ENCODE measurements at places on chromosomes 7 and 10. TPM values are rescaled to one million over a fixed set of nuclear protein-coding genes. Genes with fewer than 3 reads are reported as not detected.

DNA sequence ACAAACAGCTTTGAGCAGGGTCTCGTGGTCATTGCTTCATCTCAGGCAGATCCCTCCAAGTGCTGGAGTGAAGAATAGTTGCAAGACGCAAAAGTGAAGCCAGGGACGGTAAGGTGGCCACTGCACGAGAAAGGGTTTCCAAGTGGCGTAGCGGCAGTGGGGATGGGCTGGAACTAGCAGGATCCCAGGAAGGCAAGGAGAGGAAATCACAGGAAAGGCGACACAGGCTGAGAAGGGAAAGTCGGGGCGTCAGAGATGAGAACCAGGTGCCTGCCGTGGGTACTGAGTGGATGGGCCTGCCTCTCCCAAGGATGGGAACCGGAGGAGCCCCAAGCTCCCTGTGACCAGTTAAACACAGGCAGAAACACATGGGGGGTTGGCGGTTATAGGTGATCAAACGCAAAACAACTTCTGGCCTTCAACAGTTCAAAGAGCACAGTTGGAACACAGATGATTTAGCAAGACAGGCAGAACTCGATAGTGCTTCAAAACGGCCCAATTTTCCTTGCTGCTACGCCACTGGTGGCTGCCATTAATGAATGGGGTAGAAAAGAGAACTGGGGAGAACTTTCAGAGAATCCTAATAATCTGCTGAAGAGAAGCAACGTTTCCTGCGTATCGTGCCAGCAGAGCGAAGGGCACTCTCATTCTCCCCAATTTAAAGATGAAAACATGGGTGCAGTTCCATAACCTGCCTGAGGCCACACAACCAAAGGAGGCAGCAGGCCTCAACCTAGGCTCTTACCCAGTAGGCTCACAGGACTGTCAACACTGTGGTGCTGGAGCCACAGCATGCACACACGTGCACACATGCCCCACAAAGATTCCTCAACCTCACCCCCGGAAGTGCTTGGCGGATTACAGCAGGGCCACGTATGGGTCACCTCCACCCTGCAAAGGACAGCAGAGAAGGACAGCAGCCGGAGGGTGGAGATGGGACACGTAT lies 61.9 kb downstream of the MAD1L1 start:
- H3K4me1 ChIP-seq = peaks cover 22% of the 10 kb centered on the region
- no peak for DNase-seq
- H3K27ac ChIP-seq = no peak overlapping the region
- H3K36me3 ChIP-seq = peaks cover 9% of the 10 kb centered on the region
- no peak overlapping the region for H3K4me3 ChIP-seq

- no peak for DNase-seq
- H3K27me3 ChIP-seq = no peaks in the 10 kb centered on the region
- H3K4me1 ChIP-seq = no peaks in the 10 kb centered on the region
- no peaks in the 10 kb centered on the region for H3K36me3 ChIP-seq
- H3K4me3 ChIP-seq = no peak overlapping the region
These were observed 560.5 kb upstream of the POT1 start for GRCh38 chr7:125490167-125490566.

- peaks cover 7% of the 10 kb centered on the region for H3K27me3 ChIP-seq
- H3K27ac ChIP-seq = no peak overlapping the region
- H3K4me1 ChIP-seq = peaks cover 2% of the 10 kb centered on the region
- no peak for DNase-seq
- H3K36me3 ChIP-seq = no peaks in the 10 kb centered on the region
These were observed 157.3 kb upstream of the YAE1 start for GRCh38 chr7:39408906-39409305.

- peaks cover 16% of the 10 kb centered on the region for H3K4me1 ChIP-seq
- peak overlapping the region; percentile 96 for H3K27ac ChIP-seq
- DNase-seq = no peak
- H3K4me3 ChIP-seq = peak overlapping the region; percentile 97
- H3K27me3 ChIP-seq = no peaks in the 10 kb centered on the region
These were observed 122.4 kb upstream of the AFAP1L2 start for GRCh38 chr10:114526504-114527238.

- H3K4me3 ChIP-seq = no peak overlapping the region
- DNase-seq = peak; percentile 26
- H3K27me3 ChIP-seq = no peaks in the 10 kb centered on the region
- H3K4me1 ChIP-seq = peaks cover 24% of the 10 kb centered on the region
These were observed 106.2 kb downstream of the DLG5 start for GRCh38 chr10:77820349-77820748.

DNA sequence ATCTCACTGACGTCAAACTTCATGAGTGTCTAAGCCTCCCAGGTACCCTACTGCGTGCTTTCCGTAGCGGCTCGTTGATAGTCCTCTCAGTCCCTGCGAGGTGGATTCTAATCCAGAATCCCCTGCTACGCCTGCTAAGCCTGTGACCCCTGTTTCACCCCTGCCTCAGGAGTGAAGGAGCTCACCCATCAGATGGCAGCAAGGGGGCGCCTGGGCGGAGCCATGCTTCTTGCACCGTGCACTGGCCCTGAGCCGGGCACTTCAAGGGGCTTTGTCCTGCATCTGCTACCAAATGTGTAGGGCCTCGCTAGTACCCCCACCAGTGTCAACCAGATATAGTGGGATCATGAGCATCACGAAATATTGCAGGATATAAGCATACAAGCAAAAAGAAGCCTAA lies 918 bp upstream of the STRA8 start:
- H3K27ac ChIP-seq = no peak overlapping the region
- no peak for DNase-seq
- no peak overlapping the region for H3K4me3 ChIP-seq
- no peaks in the 10 kb centered on the region for H3K4me1 ChIP-seq
- H3K27me3 ChIP-seq = no peaks in the 10 kb centered on the region

DNA sequence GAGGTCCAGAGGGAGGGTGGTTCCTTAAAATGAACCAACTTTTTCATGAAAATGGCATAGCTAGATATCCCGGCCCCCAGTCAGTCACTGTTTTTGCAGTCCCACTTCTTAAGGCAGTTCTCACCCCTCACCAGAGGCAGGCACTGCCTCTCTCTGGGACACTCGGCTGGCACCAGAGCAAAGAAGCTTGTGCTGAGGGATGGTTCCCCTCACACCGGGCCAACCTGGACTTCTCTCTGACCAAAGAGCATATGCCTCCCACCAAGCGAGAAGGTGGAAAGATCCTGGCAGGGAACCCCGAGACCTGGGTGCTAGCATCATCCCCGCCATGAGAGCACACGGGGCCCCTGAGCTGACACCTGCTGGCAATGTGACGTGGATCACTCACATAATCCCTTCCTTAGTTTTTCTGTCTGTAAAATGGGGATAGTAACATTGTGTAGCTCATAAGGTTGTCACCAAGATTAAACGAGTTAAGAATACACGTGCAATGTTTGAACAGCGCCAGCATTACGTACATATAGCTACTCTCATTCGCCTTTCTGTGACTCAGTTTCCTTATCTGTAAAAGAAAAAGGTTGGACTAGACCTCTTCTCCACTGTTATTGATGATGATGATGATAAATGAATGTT lies 88.5 kb downstream of the PARP12 start:
- no peaks in the 10 kb centered on the region for H3K36me3 ChIP-seq
- H3K4me1 ChIP-seq = no peaks in the 10 kb centered on the region
- H3K27me3 ChIP-seq = peaks cover 36% of the 10 kb centered on the region
- no peak overlapping the region for H3K27ac ChIP-seq
- no peak for DNase-seq
- H3K4me3 ChIP-seq = no peak overlapping the region

DNA sequence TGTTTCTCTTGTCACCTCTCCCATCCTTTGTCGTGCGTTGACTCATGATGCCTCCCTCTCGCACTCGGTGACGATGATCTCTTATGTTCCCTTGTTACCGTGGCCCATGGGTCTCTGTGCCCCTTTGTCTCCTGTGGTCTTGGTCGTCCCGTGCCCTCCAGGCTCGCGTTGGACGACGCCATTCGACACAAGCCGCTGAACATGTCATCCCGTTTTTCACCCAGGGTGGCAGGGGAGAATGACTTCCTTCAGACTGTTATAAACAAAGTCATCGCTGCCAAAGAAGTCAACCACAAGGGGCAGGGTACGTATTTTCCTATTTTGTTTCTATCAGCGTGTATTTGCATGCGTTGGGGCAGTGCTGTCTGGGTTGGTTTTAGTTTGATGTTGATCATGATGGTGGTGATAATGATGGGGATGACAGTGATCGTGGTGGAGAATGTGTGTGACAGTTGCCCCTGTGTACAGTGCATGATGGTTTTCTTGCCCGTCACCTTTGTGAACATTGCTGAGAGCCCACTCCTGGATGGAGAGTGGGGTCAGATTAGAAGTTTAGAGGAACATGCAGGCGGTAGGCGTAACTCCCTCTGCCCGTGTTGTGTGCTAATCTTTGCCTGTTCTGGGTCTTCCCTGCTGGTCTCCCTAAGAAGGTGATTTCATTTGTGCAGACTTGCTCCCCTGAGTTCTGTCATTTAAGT lies 107.0 kb downstream of the DOCK1 start:
- H3K27me3 ChIP-seq = no peaks in the 10 kb centered on the region
- H3K36me3 ChIP-seq = peaks cover 7% of the 10 kb centered on the region
- H3K4me3 ChIP-seq = no peak overlapping the region

- DNase-seq = no peak
- no peak overlapping the region for H3K4me3 ChIP-seq
- H3K4me1 ChIP-seq = no peaks in the 10 kb centered on the region
- H3K27me3 ChIP-seq = peaks cover 6% of the 10 kb centered on the region
- no peak overlapping the region for H3K27ac ChIP-seq
- H3K36me3 ChIP-seq = no peaks in the 10 kb centered on the region
These were observed 55.2 kb downstream of the GCC1 start for GRCh38 chr7:127530148-127530547.

DNA sequence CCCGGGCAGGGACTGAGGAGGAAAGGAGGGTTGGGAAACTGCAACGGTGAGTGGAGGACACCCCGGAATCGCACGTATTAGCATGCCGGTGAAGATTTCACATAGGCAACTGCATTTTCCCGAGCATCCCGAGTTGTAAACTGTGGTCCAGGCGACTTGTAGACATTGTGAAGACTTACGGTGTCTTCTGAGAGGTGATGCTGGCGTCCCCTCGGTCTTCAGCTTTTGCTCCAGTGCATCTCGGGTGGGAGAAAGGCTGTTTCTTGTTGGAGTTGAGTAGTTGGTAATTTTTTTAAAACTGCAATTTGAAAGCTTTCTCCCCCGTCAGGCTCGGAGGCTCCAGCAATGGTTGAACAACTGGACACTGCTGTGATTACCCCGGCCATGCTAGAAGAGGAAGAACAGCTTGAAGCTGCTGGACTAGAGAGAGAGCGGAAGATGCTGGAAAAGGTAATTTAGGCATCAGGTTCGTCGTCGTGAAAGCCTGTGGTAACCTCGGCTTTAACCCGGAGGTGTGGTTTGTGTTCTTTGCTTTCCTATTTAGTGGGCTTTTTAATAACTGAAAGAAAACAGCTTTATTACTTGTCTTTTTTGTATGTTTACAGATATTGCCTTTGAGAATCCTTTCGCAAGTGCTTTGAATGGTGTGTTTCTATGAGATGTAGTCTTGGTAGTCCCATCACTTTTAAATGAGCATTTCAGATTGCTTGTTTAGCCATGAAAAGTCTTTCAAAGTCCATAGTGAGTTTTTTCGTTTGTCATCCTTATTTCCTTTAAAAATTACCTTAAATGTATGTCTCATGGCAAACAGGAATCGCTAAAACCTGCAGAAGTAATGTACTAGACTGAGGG lies 687 bp downstream of the HELLS start:
- DNase-seq = no peak
- H3K4me1 ChIP-seq = peaks cover 10% of the 10 kb centered on the region
- no peaks in the 10 kb centered on the region for H3K36me3 ChIP-seq
- no peaks in the 10 kb centered on the region for H3K27me3 ChIP-seq

DNA sequence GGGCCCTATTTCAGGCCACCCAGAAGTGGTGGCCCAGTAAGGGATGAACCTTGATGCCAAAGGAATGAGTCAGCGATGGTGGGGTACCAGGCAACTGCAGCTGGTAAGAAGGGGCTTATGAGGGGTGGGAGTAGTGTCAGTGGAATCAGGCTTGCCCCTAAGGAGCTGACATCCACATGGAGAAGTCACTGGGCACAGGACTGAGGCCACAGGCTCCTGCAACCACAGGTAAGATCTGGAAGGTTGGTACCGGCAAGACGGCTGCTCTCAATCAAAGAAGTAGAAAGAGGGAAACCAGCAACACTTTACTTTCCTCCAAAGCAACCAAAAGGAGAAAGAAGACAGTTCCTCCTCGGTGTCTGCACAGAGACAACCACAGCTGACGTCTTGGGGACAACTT lies 2.5 kb downstream of the GCK start:
- peaks cover 15% of the 10 kb centered on the region for H3K4me1 ChIP-seq
- H3K36me3 ChIP-seq = no peaks in the 10 kb centered on the region
- no peak for DNase-seq

GRCh38 chr7:101160910-101161309 lies 4.5 kb downstream of the VGF start:
- DNase-seq = no peak
- H3K36me3 ChIP-seq = peaks cover 21% of the 10 kb centered on the region
- H3K27ac ChIP-seq = no peak overlapping the region
- no peak overlapping the region for H3K4me3 ChIP-seq
- H3K4me1 ChIP-seq = peaks cover 33% of the 10 kb centered on the region

- no peak for DNase-seq
- H3K27me3 ChIP-seq = no peaks in the 10 kb centered on the region
- no peak overlapping the region for H3K27ac ChIP-seq
- no peak overlapping the region for H3K4me3 ChIP-seq
- peaks cover 3% of the 10 kb centered on the region for H3K36me3 ChIP-seq
- H3K4me1 ChIP-seq = peaks cover 6% of the 10 kb centered on the region
These were observed 5.6 kb downstream of the PCGF5 start for GRCh38 chr10:91226093-91226492.

DNA sequence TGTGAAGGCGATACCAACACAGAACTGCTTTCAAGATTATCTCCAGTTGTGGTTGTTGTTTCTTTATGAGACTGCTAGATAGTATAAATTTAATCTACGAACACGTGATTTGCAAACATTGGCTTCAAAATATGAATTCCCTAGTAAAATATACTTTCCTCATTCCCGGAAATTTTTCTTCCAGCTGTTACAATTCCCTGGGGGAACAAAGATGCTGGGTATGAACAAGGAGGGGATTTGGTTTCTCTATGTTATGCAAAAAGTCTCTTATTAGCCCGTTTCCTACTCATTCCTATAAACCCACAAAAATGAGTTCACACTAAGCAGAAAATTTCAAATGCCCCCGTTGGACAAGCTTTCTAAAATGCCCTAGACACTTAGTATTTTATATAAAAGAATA lies 928.3 kb downstream of the CNTNAP2 start:
- H3K27ac ChIP-seq = no peak overlapping the region
- H3K4me1 ChIP-seq = no peaks in the 10 kb centered on the region
- H3K36me3 ChIP-seq = no peaks in the 10 kb centered on the region
- H3K27me3 ChIP-seq = no peaks in the 10 kb centered on the region

ATRNL1 gene
- polyA plus RNA-seq = 0.06 TPM

VGF gene
- 0.04 TPM for polyA plus RNA-seq

PHF14 gene
- 12.8 TPM for polyA plus RNA-seq

LIPF gene
- polyA plus RNA-seq = not detected

MRLN gene
- not detected for polyA plus RNA-seq

C7orf57 gene
- 0.22 TPM for polyA plus RNA-seq

SPDYE6 gene
- not detected for polyA plus RNA-seq

CPA4 gene
- 423 TPM for polyA plus RNA-seq

All from keratinocyte (primary cell).